ENCODE measurements at places on chromosomes 2 and 18. TPM values are rescaled to one million over a fixed set of nuclear protein-coding genes. Genes with fewer than 3 reads are reported as not detected.

Gene TEKT4
- not detected for total RNA-seq

Gene TUBA3D
- total RNA-seq: not detected

Gene CAPN14
- 1.2 TPM for total RNA-seq

Gene DCDC2C
- total RNA-seq: not detected

GRCh38 chr2:105397953-105398335 is 907 bp downstream of the FHL2 start:
- DNase-seq: no peak

- no peak for DNase-seq
Observed at GRCh38 chr18:26301681-26302080, 75.4 kb downstream of the TAF4B start.

DNA sequence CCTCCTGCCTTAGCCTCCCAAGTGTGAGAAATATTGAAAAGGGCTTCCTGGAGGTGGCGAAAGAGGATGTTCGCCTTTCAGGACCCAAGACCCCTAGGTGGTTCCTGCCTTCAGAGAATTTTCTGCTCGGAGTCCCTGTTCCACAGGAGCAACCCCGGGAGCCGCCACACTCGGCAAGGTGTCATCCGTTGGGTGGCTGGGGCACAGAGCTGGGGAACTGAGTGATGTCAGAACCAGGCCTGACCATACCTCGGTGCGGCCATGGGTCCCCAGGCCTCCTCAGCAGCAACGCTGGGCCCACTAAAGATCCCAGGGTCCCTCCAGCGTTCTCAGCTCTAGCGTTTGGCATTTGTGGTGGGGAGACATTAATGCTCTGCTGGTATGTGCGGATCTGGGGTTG is 23.7 kb upstream of the TAF1B start:
- DNase-seq: no peak

- no peak for DNase-seq
Observed at GRCh38 chr2:137380610-137381009, 583.7 kb upstream of the HNMT start.

GRCh38 chr2:118056165-118056534 is 32.1 kb upstream of the INSIG2 start:
- DNase-seq: no peak

DNA sequence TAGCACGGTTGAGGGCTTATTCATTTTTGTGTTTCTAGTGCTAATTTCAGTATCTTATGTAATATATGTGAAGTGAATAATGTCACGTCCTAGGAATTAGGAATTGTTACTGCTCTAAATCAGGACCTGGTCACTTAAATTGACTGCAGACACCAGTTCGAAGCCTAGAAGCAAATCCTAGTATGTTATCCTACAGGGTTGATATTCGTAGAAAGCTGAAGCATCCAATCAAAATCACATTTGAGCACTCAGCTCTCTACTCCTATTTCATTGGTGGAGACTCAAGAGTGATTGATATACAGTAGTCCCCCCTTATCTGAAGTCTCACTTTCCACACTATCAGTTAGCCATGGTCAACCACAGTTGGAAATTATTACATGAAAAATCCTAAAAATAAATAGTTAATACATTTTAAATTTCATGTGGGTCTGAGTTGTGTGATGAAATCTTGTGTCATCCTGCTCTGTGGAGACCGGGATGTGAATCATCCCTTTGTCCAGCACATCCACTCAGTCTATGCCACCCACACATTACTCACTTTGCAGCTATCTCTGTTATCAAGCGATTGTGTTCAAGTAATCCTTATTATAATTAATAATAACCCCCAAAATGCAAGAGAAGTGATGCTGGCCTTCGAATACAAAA is 35.2 kb upstream of the SCN9A start:
- DNase-seq: no peak

DNA sequence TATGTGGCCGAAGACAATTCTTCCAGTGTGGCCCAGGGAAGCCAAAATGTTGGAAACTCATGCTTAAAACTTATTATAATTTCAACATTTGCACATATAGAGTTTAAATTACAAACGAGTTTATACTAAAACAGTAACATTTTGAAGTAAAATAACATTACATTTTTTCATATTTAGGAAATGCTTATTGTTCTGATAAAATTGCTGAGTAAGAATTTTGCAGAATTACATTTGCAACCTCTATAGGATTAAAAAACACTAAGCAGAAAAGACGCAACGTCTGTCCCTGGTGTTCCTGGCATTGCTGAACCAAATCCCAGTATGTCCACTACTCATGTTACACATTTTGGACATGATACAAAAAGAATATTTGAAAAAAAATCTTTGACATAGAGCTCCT is 1241.2 kb downstream of the SUCLG1 start:
- DNase-seq: no peak

DNA sequence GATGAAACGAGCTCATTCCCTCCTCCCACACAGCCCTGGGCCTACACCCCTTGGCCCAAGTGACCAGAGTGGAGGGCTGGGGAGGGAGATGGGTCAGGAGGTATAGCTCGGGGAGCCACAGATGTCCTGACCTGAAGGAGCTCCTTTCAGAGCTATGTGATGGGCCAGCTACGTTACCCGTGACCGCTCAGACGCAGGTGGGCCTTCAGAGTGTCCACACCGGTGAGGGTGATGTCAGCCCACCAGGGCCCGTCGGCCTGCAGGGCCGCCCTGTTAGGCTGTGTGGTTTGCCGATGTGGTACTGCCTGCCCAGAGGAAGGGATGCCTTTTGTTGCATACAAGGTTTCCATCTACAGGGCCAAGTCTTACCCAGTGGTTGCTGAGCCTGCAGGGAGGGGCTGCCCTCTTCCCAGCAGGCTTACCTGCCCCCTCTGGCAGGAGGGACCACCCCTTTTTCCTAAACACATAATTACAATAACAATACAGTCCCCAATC is 41.8 kb upstream of the FOSL2 start:
- no peak for DNase-seq

DNA sequence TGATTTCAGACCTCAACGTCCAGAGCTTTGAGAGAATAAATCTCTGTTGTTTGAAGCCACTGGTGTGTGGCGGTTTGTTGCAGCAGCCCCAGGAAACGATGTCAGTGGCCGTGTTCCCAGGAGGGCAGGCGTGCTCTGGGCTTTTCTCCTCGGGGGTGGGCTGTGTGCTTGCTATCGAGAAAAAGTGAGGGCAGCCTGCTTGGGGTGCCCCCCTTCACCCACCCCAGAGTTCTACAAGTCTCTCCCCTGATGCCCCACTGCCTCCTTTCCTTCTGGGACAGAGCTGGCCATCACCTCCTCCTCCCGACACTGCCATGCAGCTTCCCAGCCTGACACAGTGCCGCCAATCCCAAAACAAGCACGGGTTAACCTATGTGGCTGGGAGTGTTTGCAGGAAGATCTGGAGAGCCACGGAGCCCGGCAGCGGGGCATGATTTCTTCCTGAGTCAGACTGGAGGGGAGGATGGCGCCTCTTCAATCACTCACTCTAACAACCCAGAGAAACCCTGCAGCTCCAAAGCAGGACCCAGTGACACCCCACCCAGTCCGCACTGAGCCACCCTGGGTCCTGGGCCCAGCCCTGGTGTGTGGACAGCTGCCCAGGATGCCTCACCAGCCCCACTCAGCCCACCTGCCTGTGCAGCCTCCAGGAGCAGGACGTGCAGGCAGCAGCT is 213.7 kb upstream of the RAB6C start:
- no peak for DNase-seq

DNA sequence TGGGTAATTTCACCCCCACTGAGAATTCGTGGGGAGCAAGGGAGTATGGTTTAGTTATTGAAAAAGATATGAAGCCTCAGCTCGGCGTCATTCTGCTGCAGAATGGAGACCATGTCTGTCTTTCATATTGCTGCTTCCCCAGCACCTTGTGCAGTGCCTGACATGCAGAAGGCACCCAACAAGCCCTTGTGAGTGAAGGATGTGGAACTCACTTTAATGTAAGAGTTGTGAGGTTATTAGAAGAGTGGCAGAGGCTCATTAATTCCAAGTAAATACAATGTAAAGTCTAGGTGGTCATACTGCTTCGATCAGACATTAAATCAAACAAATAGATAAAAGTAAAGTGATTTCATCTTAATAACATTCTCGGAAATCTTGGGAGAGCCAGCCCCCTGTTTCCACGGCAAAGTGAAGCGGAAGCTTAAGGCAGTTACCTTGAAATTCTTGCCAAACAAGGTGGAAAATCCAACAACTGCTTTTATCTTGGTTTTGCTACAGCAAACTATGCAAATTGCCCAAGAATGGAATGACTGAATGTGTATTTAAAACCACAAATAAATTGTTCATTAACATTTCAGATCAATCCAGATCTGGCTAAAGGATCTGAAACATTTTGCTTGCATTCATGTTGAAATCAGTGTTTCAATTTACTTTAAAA is 9.6 kb downstream of the CFAP221 start:
- DNase-seq: no peak

- no peak for DNase-seq
Observed at GRCh38 chr2:120667981-120668380, 67.7 kb upstream of the GLI2 start.

- DNase-seq: no peak
Observed at GRCh38 chr2:237126519-237127174, 41.0 kb downstream of the COPS8 start.

DNA sequence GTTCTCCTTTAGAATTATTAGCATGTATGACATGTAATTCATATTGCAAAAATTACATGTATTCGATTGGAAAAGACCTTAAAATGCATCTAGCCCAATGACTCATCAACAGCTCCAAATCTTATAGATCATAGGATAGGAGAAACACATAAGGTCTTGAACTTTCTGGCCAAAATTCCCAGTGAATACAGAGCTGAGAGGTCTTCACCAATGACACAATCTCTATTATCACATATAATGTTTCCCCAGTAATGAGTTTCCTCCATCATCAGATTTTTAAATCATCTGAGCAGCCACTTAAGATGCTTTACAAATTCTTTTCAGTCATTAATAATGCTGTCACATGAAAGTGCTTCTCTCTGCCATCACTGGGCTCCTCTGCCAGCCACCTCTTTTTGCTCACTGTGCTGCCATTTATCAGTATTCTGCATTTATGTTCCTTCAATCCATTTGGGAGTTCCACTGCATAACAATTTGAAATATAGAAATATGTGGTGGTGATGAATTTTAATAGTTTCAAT is 804.9 kb downstream of the SUCLG1 start:
- DNase-seq: no peak

- DNase-seq: no peak
Observed at GRCh38 chr2:219179601-219180465, 1.8 kb downstream of the RETREG2 start.

GRCh38 chr2:170818036-170818751 is 1.5 kb downstream of the GAD1 start:
- no peak for DNase-seq

DNA sequence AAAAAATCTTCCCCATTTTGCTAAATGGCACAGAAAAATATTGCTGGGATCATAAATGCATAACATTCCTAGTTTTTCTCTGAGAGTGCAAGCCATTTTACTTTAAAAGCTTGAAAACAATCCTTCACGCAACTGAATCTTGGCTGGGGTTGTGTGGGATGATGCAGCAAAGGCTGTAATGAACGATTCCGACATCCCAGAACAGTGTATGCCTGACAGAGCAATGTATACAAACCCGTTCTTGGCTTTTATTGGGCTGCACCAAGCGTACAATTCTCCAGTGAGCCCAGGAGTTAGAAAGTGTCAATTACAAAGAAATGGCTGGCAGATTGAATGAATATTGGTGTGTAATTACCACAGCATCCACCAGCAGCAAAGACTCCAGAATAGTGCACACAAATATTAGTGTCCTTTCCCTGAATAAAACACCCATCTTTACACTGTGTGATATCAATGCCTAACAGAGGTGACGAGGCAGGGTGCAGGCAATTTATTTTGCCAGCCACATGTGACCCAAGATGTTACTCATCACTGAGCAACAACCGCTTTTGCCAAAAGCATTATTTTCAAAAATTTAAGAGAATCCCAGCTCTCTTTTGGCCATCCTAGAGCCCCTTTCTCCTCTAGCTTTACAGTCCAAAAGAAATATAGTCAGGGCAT is 578.6 kb upstream of the CHAC2 start:
- no peak for DNase-seq
